Osteocyte (in vitro differentiated cells): ENCODE measurements at places on chromosomes 3 and 15. TPM values are rescaled to one million over a fixed set of nuclear protein-coding genes. Genes with fewer than 3 reads are reported as not detected.

Gene MEF2A
- 97.8 and 123 TPM in 2 replicates for total RNA-seq

- DNase-seq = no peak
Measured at GRCh38 chr3:119219069-119219468, 21.6 kb downstream of the B4GALT4 start.

DNA sequence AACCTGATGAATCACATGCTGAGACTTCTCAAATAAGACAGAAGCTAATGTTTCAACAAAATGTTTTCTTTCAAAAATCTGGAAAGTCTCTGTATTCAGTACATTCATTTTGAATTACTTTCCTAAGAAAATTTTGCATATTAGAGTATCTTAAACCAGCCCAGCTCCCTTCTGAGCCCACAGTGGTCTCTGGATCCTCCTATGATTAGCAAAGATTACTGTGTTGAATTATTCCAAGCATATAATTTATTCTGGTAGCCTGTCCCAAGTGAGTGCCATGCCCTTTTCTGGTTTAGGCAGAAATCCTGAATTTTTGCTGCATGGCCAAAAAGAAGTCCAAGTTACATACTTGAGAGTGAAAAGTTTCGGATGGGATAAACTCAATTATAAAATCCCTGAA, 279.0 kb downstream of the CTNNB1 start:
- DNase-seq = no peak

- no peak for DNase-seq
Measured at GRCh38 chr3:153503873-153504272, 341.8 kb downstream of the RAP2B start.

DNA sequence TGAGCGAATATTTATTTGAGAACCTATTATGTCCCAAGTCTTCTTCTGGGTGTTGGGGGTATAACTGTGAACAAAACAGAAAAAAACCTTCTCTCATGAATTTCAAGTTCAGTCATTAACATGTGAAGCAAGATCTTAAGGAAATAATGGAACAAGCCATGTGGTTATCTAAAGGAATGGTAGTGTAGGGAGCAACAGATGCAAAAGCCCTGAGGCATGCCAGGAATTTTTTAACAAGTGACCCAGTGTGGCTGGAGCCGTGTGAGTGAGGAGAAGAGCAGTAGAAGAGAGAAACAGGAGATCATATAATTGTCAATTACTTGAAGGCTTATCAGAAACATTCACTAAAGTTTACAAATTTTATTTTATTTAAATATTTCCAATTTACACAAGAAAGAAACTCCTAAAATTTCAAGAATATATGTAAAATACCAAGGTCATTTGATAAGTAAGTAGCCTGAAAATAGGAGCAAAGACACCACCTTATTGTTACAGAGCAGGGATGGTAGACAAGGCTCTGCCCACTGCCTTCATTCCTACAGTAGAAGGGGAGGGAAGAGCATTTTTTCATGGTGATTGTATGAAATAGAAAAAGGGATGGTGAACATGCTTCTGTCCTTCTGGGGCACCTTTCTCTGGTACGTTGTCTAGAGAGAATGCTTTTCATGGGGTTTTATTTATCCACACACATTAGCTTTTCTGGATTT, 345.1 kb downstream of the PLOD2 start:
- DNase-seq = no peak

- no peak for DNase-seq
Measured at GRCh38 chr3:187291512-187292132, at the start of gene MASP1. TSS of gene MASP1 (minus strand) at chr3:187291737. CDS start at chr3:187291632, 105 bp downstream.

DNA sequence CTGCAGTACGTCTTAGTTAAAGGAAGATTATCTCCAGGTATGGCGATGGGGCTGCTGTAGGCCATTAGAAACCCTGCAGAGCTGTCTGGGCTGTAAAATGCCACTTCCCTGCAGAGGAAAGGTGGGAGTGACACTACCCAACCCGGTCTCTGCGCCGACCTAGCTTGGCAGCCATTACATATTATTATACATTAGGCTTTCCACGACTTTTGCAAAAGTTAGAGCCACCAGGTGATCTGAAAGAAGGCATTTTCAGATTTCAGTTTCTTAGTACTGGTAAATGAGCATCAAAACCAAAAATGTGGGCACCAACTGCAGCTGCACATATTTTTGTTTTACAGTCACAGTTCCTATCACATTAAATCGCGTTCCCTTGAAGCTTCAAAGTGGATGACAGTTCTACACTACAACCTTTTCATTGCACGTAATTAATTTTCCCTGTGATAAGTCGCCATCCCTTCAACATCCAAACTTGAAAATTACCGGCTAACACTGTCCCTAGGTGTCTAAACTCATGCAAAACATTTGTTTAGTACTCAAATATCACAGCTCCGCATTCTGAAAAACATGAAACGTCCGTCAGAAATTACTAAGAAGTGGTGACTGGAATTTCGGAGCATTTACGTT, 81.4 kb upstream of the CHD2 start:
- no peak for DNase-seq

DNA sequence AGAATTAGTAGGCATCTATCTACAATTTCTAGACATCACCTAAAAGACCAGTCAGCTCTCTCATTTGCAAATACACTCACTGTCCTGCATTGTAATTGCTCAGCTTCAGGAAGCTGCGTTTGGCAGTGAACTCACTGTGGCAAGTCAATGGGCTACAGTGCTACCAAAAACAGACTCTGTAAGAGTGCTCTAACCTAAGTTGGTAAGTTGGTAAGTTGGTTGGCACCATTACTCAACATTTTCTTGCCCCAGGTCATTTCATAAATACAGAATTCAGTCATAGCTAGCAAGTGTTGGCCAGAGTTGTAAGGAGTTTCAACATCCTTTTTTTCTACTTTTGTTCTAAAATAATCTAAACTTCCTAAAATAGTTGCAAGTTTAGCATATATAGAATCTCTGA, 466.3 kb downstream of the NAALADL2 start:
- no peak for DNase-seq

DNA sequence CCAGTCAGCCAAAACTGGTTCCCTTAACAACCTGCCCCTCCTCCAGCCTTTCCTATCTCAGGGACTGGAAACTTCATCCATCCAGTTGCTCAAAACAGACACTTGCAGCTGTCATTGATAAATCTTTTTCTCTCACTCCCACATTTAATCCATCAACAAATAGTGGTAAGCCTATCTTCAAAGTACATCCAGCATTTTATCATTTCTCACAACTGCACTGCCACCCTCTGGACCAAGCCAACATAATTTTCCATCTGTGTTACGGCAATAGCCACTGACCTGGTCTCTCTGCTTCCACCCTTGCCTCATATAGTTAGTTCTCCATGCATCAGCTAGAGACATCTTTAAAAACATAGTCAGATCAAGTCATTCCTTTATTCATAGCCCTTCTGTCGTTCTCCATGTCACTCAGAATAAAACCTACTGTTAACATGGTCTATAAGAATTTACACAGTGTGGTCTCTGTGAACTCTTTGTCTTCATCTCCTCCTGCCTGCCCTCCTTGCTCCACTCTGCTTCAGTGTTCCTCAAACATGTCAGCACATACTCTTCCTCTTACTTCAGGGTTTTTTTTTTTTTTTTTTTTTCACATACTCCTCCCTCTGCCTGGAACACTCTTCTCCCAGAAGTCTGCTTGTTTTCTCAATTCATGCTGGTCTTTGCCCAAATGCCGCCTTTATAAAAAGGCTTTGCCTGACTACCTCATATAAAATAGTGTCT, 102.5 kb upstream of the COL6A5 start:
- DNase-seq = no peak

Gene SH3GL3
- total RNA-seq = not detected in 2 replicates

- DNase-seq = no peak
Measured at GRCh38 chr15:84590406-84590805, 10.4 kb upstream of the ZSCAN2 start.

Gene ATP2B2
- total RNA-seq = 0.13 TPM in 1 of 2 replicates, not detected in the other

DNA sequence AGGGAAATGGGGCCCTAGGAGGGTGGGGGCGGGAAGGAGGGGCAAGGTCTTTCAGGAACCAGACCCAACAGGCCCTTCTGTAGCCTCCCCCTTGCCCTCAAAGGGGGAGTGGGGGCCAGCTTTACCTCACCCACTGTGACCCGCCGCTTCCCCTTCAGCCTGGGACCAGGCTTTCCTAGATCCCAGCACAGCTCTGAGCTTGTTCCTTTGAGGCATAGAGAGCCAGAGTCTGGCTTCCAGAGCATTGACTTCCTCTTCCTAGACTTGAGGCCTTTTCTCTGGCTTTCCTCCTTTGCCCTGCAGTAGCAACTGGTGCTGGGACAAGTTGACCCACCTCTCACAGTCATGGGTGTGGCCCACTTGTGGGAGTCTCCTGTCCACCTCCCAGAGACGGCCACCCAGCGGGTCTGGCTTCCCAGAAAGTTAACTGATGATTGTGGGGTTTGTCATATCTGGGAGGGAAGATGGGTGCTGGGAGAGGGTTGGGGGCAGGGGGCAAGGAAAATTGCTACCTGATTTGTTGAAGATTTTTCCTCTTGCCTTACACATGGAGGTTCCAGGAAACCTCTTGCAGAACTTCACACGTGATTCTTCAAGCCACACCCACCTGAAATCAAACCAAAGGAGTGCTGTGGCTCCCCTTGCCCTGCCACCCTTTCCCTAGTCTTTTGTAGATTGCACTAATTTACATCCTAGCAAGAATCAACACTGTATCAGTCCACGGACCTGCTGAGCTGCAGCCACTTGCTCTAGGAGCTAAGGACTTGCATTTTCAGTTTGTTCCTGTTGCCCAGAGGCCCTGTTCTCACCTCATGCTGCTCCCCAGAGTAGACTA, 4.1 kb upstream of the CHST14 start:
- no peak for DNase-seq

- no peak for DNase-seq
Measured at GRCh38 chr3:79587150-79587549, 180.6 kb downstream of the ROBO1 start.

GRCh38 chr3:48612309-48612708, 2.9 kb upstream of the UQCRC1 start:
- no peak for DNase-seq

- no peak for DNase-seq
Measured at GRCh38 chr15:63597038-63597790, at the start of gene FBXL22. TSS of gene FBXL22 (plus strand) at chr15:63597387. CDS start at chr15:63597393, 6 bp downstream.

Gene ARHGEF3
- 2.5 and 2.7 TPM in 2 replicates for total RNA-seq

GRCh38 chr3:37526511-37526910, 335.2 kb upstream of the CTDSPL start:
- no peak for DNase-seq
